ENCODE measurements at places on chromosomes 13 and 19. TPM values are rescaled to one million over a fixed set of nuclear protein-coding genes. Genes with fewer than 3 reads are reported as not detected.

DNA sequence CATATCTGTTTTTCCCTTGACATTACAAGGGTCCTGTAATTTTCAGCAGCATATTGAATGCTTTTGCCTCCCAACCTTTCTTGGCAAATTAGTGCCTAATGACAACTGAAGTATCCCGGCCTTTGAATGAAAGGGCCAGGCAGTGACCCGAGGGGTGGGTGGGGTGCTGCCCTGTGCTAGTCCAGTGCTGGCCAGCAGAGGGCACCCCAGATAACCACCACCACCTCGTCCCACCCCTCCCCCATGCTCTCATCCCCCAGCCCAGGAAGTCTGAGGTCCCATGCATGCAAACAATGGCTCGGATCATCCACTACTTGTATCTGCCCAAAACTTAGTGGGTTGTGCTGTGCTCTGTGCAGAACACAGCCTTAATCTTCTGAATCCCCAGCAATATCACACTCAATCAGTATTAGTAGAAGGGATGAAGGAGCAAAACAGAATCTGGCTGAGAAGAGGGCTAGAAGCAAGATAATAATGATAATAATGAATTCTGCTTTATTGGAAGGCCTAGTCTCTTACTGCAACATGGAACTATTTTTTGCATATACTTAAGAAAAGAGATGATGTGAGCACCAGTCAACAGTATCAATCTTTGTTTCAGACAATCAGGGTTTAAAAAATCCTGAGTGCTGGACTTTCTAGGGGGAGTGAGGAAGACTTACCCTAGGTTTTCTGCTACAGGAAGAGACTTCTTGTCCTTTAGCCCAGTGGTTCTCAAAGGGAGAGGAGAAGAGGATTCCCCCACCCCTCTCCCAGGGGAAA is 3.8 kb downstream of the ATP12A start:
- no peak for DNase-seq

- DNase-seq = no peak
These were observed 539.5 kb downstream of the FGF9 start for GRCh38 chr13:22210134-22210930.

DNA sequence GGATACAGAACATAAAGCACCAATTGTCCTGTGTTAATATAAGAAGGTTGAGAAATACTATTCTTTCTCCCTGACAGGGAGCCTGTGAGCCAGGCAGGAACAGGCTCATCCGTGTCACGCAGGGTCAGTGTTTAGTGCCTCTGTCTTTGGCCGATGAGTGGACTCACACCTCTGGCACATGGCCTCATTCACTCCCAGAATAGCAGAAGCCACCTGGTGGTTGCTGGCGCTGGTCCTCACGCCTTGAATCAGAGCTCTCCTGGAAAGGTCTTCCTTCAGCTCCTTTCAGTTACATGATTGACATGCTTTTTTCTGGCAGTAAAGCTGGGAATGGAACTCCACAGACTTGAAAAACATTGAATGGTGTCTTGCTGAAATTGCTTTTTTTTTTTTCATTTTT is 28.1 kb upstream of the SIAH3 start:
- DNase-seq = no peak

- no peak for DNase-seq
These were observed 5.2 kb downstream of the ITPKC start for GRCh38 chr19:40721936-40722661.

The KLK12 gene
- total RNA-seq = not detected

DNA sequence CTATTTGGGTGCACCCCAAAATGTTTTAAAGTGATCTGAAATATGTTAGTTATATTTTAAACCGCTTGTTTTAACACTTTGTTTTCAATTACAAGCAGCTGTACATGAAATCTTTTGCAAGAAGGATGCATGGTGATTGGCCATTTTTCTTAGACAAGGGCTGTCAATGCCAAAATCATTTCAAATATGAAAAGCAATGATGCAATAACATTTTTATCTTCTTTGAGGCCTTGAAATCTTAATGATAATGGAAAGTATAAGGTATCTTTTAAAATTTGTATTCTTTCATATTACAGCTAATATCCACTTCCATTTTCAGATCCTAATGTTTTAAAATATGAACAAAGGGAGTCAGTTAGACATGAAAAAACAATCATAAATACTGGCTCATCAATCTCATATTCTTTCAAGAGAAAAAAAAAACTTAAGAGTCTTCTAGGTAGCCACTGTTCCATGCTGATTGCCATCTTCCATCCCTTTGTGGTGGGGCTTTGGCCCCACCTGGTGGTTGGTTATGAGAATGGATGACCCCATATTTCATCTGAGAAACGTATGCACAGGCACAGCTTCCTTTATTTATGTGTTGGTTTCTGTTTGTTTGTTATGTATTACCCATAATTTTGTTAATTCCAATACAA is 330.3 kb upstream of the MIR17HG start:
- DNase-seq = peak; percentile 31

The PTH2 gene
- total RNA-seq = 0.82 TPM

DNA sequence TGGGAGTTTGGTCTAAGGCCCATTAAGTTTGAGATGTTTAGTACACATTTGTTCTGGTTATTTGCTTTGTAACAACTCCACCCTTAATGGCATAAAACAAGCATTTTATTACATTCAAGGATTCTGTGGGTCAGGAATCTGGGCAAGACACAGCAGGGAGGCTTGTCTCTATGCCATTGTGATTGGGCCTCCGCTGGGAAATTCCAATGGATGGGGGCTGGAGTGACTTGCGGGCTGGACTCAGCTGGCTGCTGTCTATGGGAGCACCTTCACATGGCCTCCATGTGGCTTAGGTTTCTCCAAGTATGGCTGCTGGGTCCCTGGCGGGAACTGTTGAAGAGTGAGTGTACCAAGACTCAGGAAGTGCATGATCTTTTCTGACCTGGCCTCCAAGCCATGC is 159.0 kb downstream of the PAN3 start:
- DNase-seq = no peak

- DNase-seq = no peak
These were observed 42.2 kb downstream of the IFT88 start for GRCh38 chr13:20609145-20609544.

DNA sequence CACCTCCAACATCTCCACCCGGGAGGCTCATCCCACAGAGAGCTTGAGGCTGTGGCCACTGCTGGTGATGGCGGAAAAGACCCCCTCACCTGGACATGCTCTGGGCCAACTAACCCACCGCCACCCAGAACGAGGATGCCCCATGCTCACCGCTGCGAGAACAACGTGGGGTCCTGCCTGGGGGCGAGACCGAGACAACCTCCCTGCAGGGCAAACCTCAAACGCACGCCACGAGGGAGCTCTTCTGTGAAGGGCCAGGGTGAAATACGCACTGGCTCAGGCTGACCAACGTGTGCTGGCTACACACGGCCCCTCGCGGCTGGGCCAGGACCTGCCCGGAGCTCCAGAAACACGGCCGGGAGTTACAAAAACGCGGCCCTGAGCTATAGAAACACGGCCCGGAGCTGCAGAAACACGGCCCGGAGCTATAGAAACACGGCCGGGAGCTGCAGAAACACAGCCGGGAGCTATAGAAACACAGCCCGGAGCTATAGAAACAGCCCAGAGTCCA is 19.0 kb upstream of the PLPP2 start:
- no peak for DNase-seq

- no peak for DNase-seq
These were observed 427.1 kb downstream of the GPC5 start for GRCh38 chr13:91825516-91825915.

GRCh38 chr13:98847780-98848179 is 95.3 kb upstream of the SLC15A1 start:
- DNase-seq = no peak

The VSTM2B gene
- total RNA-seq = 1.2 TPM

The CGB1 gene
- total RNA-seq = not detected

- no peak for DNase-seq
These were observed 8.2 kb downstream of the FCGBP start for GRCh38 chr19:39926170-39926760.

GRCh38 chr19:6705931-6706632 is 14.4 kb downstream of the C3 start:
- no peak for DNase-seq

GRCh38 chr19:30070968-30071632 is 129.1 kb downstream of the URI1 start:
- DNase-seq = no peak

- DNase-seq = no peak
These were observed 5.5 kb downstream of the ZNF805 start for GRCh38 chr19:57245959-57246358.

The COX7A1 gene
- total RNA-seq = 0.60 TPM

The CD33 gene
- not detected for total RNA-seq

DNA sequence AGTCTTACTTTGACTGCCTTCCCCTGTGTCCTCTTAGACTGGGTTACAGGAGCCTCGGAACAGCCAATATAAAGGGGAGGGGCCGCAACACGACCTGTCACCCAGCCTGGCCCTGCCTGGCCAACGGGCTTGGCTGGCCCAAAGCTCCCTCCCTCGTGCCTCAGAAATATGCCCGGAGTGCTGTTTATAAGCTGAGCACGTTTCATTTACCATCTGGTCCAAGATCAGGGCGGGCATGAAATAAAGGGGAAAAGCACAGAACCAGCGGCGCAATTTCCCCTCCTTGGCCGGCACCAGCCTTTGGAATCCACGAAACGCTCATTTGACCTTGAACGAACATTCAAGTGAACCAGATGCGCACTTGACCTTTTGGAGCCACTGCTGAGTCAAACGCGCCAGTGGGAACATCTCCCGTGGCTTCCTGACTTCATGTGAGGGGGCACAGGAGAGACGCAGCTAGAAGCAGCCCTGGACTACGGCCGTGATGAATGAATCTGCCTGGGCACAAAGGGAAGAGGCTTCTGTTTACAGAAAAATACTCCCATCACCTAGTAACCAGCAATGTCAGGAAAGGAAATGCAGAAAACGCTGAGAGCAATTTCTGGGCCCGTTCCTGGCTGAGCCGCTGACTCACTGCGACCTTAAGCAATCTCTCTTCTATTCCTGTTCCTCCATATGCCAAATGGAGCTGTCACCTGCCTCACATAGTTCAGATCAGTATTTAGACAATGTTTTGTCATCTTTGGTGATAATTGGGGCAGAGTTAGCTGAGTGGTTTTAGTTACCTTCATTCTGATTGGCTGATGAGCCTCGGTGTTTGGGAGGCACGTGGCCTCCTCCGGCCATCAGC is 53.3 kb downstream of the RFX2 start:
- DNase-seq = no peak

GRCh38 chr19:3206216-3206953 is 18.1 kb upstream of the CELF5 start:
- no peak for DNase-seq
